ENCODE measurements at places on chromosomes 6 and 20. TPM values are rescaled to one million over a fixed set of nuclear protein-coding genes. Genes with fewer than 3 reads are reported as not detected.
A peak's percentile ranks its signal among the peaks of the same experiment; 100 is the strongest.

SPATS1 gene
- total RNA-seq: not detected

HTR1B gene
- total RNA-seq: 0.08 TPM

RAB5IF gene
- total RNA-seq: 185 TPM

SLC22A3 gene
- 8.0 TPM for total RNA-seq

RRAGD gene
- 40.4 TPM for total RNA-seq

SCRT2 gene
- not detected for total RNA-seq

OR12D3 gene
- not detected for total RNA-seq

NOTCH4 gene
- 2.7 TPM for total RNA-seq

PI3 gene
- total RNA-seq: 1,694 TPM

SASH1 gene
- 65.2 TPM for total RNA-seq

DNA sequence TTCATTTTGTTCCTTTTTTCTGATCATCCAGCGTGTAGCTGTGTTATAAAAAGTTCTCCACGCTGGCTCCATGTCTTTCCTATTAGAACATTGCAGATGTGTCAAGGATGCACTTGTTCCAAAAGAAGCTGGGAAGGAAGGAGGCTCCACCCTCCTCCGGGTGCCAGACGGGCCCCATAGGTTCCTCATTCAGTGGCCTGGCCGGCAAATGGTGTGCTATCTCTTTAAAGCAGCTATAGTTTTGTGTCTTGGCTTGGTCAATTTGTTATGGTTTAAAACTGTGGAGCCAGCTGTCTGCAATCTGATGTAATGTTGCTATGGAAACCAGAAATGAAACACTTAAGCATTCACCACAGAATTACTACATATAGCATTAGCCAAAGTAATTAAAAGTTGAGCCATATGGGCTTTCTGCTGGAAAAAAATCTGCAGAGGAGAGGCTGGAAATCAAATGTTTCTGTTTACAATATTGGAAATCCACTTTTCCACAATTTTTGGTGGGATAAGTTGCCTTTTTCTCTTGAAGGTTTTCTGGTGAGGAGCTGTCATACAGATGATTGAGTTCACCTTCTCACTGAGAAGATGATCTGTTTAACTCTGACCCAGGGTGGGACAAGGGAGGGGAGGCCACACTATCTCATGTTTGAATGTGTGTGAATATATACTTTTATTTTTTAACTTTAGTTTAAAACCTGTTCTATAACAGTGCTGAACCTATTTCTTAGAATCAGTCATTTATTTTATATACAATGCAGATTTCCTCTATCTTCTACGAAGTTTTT is 167.4 kb downstream of the SASH1 start:
- peak; percentile 13 for ATAC-seq

- peak; percentile 79 for ATAC-seq
Observed at GRCh38 chr6:20319520-20320357, 81.9 kb upstream of the E2F3 start.

DNA sequence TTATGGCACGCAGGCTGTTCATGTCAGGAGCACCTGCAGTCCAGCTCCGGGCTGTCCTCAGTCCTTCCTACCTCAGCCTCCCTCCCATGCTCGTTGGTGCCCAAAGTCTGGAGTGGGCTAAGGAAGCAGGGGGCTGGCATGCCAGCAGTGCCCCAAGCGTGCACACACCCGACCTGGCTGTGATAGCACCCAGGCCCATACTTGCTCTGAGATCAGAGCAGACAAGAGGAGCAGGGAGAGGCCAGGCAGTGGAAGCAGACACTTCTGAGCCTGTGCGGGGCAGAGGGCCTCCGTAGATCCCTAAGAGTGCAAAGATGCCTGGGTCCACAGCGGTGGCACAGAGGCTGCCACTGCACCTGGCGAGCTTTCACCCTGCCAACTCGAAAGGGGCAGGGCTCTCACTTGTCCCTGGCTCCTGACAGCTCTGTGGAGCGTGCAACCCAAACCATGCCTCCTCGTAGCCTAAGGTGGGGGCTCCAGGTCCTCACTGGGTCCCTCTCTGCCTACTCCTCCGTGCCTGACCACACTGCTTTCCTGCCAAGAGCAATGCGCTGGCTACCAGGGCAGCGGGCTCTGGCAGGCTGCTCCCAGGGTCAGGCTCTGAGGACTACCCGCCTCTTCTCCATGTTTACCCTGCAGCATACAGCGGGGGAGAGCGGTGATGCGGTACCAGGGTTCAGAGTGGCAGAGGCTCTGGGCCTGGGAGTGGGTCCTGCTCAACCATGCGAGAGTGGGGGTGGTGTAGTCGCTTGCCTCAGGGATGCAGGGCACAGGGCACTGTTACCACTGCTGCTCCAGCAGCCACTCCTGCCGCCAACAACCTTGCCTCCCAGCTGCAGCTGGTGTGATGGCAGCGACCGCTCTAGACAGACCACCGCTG is 59.5 kb downstream of the MANEA start:
- no peak for ATAC-seq

GRCh38 chr6:61192610-61193009 is 1093.4 kb downstream of the KHDRBS2 start:
- ATAC-seq: no peak

- ATAC-seq: no peak
Observed at GRCh38 chr6:24394061-24394779, 8.5 kb upstream of the MRS2 start.

GRCh38 chr6:81476881-81477280 is 275.6 kb downstream of the TENT5A start:
- ATAC-seq: no peak

DNA sequence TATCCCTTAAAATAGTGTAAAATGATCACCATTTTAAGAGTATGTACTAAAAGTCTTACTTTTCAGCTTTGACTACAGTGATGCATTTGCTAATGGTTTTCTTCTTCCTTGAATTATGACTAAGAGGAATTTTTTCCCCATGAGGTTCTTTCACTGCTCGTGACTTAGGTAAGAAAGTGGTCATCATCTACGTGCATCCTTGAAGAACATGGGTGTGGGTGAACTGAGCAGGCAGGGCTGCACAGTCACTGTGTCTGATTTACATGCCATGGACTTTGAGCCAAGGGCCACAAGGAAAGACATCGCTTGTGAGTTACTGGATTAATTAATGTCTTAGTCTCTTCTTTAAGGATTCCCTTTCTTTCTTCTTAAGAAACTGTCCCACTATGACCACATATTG is 33.3 kb downstream of the NQO2 start:
- peak; percentile 76 for ATAC-seq

DNA sequence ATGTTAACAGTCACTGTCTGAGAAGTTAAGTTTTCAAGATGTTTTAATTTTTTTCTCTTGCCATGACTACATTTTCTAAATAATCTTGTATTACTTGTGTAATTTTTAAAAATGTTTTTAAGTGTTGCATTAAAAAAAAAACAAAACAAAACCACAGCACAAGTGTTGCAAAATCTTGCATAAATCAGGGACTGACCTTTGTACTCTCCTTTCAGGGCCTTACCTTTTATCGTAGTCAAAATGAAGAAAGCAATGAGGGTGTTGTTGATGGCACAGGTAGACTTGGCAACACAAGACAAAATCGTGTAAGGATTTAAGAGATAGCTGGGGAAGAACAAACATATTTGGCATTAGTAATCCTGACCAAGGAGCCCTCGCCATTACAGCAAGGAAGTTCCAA is 42.5 kb downstream of the PIGU start:
- no peak for ATAC-seq

GRCh38 chr6:156279261-156279969 is 497.8 kb upstream of the ARID1B start:
- no peak for ATAC-seq

- ATAC-seq: no peak
Observed at GRCh38 chr6:44261581-44261980, 3.8 kb downstream of the NFKBIE start.

GRCh38 chr20:2751878-2752566 is 48.4 kb downstream of the CPXM1 start:
- ATAC-seq: peak; percentile 26

DNA sequence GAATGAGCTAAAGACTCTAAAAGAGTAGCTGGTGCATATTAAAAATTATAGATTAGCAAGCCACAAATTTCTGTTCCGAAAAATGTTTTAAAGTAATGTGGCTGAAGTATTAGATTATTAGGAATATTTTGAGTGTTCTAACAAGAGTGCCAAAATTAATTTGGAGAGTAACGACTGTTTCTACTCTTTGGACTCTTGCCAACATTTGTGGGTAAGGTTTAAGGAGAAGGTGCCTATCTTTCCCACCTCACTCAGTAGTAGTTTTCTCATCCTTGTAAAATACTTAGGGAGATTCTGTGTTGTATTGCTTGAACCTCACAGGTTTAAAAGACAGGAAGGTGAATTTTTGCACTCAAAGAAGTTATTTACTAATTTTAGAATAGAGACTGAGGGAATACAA is 5.0 kb downstream of the HSF2 start:
- ATAC-seq: no peak

DNA sequence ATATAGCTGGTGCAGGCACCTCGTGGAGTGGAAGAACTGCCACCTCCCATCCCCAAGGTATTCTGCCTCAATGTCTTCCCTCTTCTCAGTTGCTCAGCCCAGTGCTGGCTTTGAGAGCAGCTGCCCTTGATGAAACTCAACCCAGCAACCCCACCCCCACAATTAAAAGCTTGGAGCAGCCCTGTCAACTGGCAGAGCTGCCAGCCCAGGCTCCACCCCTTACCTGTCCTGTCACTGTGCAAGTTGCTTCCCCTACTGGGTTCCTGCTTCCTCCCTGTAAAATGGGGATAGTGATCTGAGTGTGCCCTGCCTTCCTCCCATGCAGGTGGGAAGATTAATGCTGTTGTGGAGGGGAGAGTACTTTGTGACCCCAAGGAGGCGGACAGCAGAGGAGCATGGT is 4.5 kb downstream of the TMEM63B start:
- ATAC-seq: no peak

GRCh38 chr6:159331451-159331850 is 162.3 kb downstream of the FNDC1 start:
- no peak for ATAC-seq

DNA sequence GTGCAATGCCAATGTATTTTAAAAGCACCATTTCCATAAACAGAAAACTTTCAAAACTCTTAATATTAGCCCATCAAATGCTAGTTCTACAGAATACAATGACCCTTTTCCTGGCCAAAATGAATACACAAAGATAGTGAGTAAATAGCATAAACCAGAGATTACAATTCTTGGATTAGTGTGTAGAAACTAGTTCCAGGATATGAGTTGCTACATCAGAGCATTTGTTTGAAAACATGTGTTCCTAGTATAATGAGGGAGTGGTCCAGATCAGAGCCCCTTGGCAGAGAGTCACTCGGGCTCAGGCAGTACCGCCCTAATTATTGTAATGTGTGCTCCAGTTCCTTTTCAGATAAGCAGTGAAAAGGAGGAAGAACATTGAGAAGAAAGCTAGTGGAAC is 63.7 kb upstream of the COL21A1 start:
- ATAC-seq: no peak

GRCh38 chr6:46419576-46420002 is 71.7 kb downstream of the RCAN2 start:
- no peak for ATAC-seq

- no peak for ATAC-seq
Observed at GRCh38 chr6:132648356-132648755, 10.6 kb downstream of the TAAR1 start.

- ATAC-seq: peak; percentile 11
Observed at GRCh38 chr6:14074476-14075094, 43.0 kb upstream of the CD83 start.

GRCh38 chr20:62717933-62718332 is 9.3 kb downstream of the NTSR1 start:
- no peak for ATAC-seq

DNA sequence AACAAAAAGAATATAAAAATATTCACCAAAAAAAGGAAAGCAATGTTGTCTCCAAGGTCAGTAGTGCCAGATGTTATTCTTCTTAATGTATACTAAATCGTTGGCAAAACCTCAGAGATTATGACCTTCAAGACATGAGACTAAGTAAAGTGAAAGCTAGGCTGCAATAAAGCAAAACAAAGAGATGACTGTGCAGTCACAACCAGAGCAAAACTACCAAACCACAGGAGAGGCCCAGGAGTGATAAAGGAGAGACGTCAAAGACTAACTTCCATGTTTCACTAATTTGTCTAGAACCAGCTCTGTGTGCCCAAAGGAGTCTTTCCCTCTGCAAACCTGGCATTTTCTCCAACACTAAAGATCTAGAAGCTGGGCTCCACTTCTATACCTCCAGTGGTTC is 155.9 kb upstream of the POU3F2 start:
- ATAC-seq: no peak

All from esophagus mucosa (tissue), 1 donor.